ENCODE measurements at places on chromosomes 16 and 17.

DNA sequence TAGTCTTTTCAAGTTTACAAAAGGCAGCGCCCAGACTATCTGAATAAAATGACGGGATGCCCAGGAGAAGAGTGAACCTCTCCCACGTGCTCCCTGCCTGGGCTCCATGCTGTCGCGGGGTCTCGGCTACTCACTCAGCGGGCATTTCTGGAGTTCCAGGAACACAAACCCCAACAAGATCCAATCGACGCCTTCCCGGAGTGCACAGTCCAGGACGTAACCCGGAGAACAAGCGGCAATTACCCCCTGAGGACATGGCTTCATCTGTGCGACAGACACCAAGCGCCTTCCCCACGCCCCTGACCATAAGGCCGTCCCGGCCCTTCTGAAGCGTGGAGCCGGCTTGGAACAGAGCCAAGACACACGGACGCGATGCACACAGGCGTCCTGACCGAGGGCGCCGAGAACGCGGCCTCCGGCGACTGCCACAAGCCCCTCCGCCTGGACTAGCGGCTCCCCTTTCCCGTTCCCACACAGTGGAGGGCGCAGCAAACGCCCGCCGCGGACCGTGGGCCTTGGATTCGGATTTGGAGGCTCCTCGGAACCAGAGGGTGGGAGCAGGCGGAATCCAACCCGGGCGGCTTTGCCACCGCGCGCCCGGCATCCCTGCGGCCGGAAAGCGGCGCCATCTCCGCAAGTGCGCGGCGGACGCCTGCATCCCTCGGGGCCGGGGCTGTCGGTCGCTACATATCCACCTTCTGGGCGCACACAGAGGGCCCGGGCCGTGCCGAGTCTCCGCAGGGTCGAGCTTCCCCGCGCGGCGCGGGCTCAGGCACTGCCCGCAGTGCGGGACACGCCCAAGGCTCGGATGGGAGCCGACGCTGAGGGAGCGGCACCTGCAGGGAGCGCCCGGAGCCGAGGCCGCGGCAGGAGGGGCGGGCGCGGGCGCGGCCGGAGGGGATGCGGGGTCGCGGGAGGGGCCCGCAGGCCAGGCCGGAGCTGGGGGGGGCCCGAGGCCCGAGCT lies 725 bp downstream of the ABCA3 start:
- peaks cover 6% of the 10 kb centered on the region for H3K4me1 ChIP-seq
- H3K36me3 ChIP-seq, result no peaks in the 10 kb centered on the region
- peaks cover 91% of the 10 kb centered on the region for H3K27me3 ChIP-seq

GRCh38 chr16:75342308-75342811 lies 90.9 kb upstream of the BCAR1 start:
- no peak overlapping the region for H3K4me3 ChIP-seq
- no peaks in the 10 kb centered on the region for H3K27me3 ChIP-seq
- peak overlapping the region; percentile 89 for H3K27ac ChIP-seq
- no peak for DNase-seq
- peaks cover 79% of the 10 kb centered on the region for H3K4me1 ChIP-seq

DNA sequence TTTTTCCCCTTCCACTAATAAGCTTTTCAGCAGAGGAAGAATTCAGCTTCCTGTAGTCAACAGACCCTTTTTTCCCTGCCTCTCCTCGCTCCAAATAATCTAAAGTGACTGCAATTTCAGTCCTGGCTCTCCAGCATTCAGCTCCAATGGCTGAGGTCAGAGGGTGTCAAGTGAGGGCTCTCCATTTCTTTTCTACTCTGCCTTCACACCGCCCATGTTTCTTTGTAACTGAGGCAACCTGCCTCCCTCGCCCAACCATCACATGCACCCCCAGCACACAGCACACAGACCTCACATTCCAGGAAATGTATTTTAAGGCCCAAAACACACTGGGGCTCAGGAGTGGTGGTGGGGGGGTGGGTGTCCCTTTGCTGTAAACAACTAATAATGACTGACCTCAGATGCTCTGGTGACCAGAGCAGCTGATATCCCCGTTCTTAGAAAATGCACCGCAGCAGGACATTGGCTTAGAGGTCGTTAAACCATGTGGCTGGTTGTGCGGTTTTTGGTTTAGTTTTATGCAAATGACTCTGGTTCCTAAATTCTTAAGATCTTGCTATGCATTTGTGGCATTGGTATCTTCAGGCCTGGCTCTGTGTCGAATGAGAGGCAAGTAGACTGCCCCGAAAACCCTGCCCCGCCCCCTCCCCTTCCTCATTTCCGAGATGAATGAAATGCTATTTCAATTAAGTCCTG lies 203.6 kb downstream of the ZFHX3 start:
- peak overlapping the region; percentile 85 for H3K27ac ChIP-seq
- H3K36me3 ChIP-seq, result peaks cover 8% of the 10 kb centered on the region
- DNase-seq, result no peak
- peaks cover 82% of the 10 kb centered on the region for H3K4me1 ChIP-seq
- no peak overlapping the region for H3K4me3 ChIP-seq

- H3K4me1 ChIP-seq, result peaks cover 33% of the 10 kb centered on the region
- H3K27ac ChIP-seq, result no peak overlapping the region
- DNase-seq, result no peak
- no peak overlapping the region for H3K4me3 ChIP-seq
- H3K27me3 ChIP-seq, result peaks cover 28% of the 10 kb centered on the region
Observed at GRCh38 chr17:36204724-36205500, 6.0 kb upstream of the CCL4L2 start.

DNA sequence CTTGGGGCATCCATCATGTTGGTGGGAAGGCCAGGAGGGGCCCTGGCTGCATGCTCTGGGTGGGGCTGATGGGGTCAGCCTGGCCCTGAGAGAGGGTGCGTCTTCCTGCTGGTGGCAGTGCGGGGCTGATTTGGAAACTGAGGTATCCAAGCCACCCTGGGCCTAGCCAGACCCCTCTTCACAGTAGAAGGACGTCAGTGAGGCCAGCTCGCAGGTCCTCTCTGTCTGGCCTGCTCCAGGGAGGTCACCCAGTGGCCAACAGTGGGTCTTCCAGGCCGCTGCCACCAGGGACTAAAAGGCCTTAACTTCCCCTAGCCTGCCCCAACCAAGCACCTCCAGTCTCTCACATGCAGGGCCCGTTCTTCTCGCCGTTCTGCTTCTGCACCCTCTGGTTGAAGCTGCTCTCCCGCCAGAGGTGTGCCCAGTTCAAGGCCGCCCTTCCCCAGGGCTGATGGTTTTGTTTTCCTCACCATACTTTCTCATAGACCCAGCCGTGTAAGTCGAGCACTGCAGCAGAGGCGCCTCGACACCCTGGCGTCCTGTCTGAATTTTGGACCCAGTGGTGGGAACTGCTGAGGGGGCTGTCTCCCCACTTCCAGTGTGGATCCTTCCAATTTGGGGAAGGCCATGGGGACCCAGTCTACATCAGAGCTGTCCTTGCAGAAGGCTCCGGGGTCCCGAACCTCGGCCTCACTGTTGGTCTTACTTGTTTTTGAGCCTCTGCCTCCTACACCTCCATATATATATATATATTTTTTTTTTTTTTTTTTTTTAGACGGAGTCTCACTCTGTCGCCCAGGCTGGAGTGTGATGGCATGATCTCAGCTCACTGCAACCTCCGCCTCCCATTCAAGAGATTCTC lies 42.9 kb upstream of the CDC42EP4 start:
- H3K27ac ChIP-seq, result no peak overlapping the region
- no peak for DNase-seq
- peaks cover 26% of the 10 kb centered on the region for H3K36me3 ChIP-seq
- no peak overlapping the region for H3K4me3 ChIP-seq
- peaks cover 31% of the 10 kb centered on the region for H3K4me1 ChIP-seq

DNA sequence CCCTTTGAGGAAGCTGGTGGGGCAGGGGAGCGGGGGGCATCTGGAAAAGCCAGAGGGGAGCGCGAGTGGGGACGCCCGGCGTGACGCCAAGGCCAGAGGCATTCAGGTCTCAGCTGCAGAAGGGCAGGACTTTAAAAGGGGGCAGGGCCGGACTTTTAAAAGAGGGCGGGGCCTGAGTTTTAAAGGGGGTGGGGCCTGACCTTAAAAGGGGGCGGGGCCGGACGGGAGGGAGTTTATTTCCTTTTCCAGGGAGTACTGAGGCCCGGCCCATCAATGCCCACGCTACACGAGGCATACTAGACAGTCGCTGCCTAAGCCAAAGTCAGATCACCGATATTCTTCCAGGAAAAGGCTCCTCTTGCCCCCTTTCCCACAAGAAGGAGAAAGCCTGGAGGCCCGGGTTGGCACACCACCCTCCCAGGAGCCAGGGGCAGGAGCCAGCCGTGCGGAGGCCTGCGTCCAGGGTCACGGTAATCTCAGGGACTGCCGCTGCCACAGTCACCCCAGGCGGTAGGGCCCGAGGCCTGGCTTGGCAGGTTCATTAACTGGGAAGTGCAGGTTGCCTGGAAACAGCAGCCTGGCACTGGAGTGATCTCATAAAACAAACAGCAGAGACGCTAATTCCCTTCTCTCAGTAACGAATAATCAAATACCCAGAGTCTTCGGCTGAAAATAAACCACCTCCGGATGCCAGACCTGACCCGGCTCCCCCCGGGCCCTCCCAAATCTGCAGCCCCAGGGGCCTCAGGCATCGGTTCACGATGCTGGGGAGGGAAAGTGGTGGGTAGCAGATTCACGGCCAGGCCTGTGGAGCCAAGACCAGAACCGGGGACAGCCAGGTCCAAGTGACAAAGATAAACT lies 90.7 kb downstream of the TIMM22 start:
- no peak overlapping the region for H3K27ac ChIP-seq
- peaks cover 39% of the 10 kb centered on the region for H3K36me3 ChIP-seq
- peaks cover 9% of the 10 kb centered on the region for H3K27me3 ChIP-seq
- peak; percentile 65 for DNase-seq

DNA sequence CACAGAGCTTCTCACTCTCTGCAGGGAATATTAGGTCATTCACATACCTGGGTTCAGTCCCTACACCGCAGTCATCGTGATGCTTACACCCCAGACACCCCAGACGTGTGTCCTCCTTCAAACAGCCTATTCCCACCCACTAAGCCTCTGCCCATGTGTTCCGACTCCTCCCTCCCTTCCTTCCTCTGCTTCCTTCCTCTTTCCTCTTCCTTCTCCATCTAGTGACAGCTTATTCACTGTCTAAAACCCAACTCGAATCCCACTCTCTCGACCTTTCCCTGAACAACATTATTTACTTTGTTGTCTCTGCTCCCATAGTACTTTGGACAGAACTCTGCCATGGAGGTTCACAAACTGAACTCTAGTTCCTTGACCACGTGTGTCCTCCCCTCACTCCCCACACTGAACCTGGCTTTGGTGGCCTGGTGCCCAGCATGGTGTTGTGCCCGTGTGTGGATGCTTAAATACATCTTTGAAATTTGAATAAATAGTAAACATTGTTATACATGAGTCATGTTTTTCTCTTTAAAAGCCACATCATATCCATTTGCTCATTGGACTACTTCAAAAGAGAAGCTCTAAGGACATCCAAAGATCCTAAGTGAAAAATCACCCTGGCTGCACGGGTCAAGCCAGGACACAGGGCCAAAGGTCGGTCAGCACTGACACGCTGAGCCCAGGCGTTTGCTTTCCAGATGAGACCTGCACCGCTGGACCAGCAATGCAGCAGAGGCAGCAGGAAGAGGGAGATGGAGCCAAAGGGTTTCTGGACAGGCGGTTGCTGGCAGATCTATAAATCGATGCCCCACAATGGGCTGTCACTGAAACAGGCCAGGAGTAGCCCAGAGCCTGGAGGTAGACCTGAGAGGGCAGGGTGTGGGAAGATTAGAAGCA lies 14.1 kb upstream of the G6PC1 start:
- DNase-seq, result peak; percentile 37
- peaks cover 13% of the 10 kb centered on the region for H3K27me3 ChIP-seq
- no peaks in the 10 kb centered on the region for H3K36me3 ChIP-seq
- peak overlapping the region; percentile 39 for H3K27ac ChIP-seq
- no peak overlapping the region for H3K4me3 ChIP-seq

- H3K4me1 ChIP-seq, result peaks cover 13% of the 10 kb centered on the region
- DNase-seq, result no peak
- peaks cover 19% of the 10 kb centered on the region for H3K27me3 ChIP-seq
- H3K36me3 ChIP-seq, result no peaks in the 10 kb centered on the region
Observed at GRCh38 chr17:71976011-71976649, 144.7 kb upstream of the SOX9 start.

GRCh38 chr17:7959503-7960253 lies 27.7 kb downstream of the CNTROB start:
- no peaks in the 10 kb centered on the region for H3K4me1 ChIP-seq
- no peak for DNase-seq
- peaks cover 16% of the 10 kb centered on the region for H3K27me3 ChIP-seq
- H3K4me3 ChIP-seq, result no peak overlapping the region
- no peak overlapping the region for H3K27ac ChIP-seq
- no peaks in the 10 kb centered on the region for H3K36me3 ChIP-seq

- H3K36me3 ChIP-seq, result no peaks in the 10 kb centered on the region
- peaks cover 14% of the 10 kb centered on the region for H3K4me1 ChIP-seq
- H3K27me3 ChIP-seq, result peaks cover 3% of the 10 kb centered on the region
- H3K27ac ChIP-seq, result no peak overlapping the region
- H3K4me3 ChIP-seq, result no peak overlapping the region
- DNase-seq, result no peak
Observed at GRCh38 chr16:20938426-20938825, 37.9 kb downstream of the LYRM1 start.

- H3K27me3 ChIP-seq, result peaks cover 74% of the 10 kb centered on the region
- no peak for DNase-seq
- H3K4me1 ChIP-seq, result peaks cover 29% of the 10 kb centered on the region
Observed at GRCh38 chr16:84838383-84838948, 18.7 kb downstream of the CRISPLD2 start.

DNA sequence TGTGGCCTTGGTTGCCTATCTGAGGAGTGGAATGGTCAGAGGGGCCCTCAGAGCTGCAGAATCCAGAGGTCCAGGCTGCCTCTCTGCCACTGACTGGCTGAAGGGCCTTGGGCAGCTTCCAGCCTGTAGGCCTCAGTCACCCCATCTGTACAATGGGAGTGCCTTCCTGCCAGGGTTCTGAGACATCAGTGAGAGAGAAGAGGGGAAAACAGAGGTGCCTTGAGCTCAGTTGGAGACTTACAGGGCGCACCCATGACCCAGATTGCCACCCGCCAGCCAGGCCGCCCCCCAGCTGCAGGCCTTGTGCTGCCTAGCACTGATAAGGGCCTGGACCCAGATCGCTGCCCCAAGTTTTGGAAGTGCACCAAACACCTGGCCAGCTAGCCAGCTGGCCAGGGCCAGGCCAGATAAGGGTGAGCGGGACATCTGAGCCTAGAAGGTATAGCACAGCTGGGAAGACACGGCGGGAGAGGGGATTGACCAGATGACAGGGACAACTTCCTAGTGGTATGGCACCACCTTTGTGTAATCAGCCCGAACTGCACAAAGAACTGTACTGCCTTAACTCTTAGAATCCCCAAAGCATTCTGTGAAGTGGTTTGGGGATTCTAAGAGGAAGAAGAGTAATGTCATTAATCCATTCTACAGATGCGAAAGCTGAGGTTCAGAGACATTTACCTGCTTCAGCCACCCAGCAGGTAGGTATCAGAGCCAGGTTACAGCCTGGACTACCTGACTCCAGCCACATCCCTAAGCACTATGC lies 1.4 kb downstream of the SLC4A1 start:
- H3K36me3 ChIP-seq, result no peaks in the 10 kb centered on the region
- peaks cover 12% of the 10 kb centered on the region for H3K4me1 ChIP-seq
- peaks cover 24% of the 10 kb centered on the region for H3K27me3 ChIP-seq
- no peak overlapping the region for H3K27ac ChIP-seq
- DNase-seq, result no peak

All from nephron progenitor cell (in vitro differentiated cells).